ENCODE measurements at places on chromosomes 12 and 14.
A peak's percentile ranks its signal among the peaks of the same experiment; 100 is the strongest.

- DNase-seq: no peak
Measured at GRCh38 chr12:104133866-104134265, 4.1 kb downstream of the NFYB start.

DNA sequence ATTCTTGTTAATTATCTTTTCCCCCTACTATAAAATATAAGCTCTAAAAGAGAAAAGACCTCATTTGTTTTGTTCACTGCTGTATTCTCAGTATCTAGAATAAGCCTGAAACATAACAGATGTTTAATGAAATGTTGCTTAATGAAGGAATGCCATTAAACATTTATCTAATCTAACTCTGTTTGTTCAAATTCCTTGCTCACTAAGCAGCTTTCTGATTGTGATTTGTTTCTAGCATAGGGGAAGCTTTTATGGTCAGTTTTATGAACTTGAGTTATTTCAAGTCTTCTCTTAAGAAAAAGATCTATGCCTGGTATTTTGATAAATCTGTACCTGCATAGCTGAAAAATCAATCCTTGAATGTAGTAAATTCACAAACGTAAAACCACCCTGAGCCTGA, 308.6 kb downstream of the CCDC91 start:
- no peak for DNase-seq

DNA sequence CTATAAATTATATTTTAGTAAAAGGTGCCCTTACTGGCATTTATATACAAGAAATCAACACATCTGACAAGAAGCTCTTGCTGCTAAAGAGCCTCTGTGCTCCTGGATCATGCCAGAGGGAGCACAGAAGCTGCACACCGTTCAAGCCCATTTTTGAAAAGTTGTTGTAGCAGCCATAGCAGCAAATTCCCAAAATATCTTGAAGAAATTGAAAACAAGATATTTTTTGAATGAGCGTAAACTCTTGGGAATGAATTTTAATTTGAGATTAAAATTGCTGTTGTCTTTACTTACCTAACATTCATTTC, 540 bp upstream of the CLEC2D start:
- DNase-seq: no peak

GRCh38 chr14:100374270-100374669, 51.1 kb downstream of the SLC25A47 start:
- no peak for DNase-seq

GRCh38 chr14:97180304-97181200, 383.4 kb downstream of the VRK1 start:
- DNase-seq: peak; percentile 45

DNA sequence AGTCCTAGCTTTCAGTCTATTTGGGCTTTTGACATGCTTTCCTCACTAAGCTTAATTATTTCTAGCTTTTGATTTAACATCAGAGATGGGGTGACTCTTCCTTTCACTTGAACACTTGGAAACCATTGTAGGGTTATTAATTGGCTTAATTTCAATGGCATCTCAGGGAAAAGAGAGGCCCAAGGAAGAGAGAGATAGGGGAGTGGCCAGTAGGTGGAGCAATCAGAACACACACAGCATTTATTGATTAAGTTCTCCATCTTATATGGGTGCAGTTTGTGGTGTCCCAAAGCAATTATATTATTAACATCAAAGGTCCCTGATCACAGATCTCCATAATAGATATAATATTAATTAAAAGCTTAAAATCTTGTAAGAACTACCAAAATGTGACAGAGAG, 1466.1 kb upstream of the SEL1L start:
- DNase-seq: no peak

DNA sequence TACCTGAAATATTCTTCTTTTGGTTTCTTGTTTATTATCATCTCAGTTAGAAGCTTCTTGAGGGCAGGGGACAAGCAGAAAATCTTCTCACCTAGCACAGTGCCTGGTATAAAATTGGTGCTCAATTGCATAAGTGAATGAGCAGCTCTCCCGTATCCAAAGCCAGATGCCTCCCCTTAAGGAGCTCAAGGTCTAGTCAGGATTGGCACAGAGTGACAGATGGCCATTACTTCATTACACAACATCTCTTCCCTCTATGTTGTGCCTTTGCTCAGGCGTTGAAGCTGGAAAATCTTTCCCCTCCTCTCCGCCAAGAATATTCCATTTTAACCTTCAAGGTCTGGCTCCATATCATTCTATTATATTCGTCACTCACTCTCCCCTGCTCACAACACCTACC, 3.6 kb downstream of the SLC4A8 start:
- no peak for DNase-seq

All from LoVo (cell line).